ENCODE measurements at places on chromosomes 5 and 9. TPM values are rescaled to one million over a fixed set of nuclear protein-coding genes. Genes with fewer than 3 reads are reported as not detected.

- no peak for DNase-seq
- no peaks in the 10 kb centered on the region for H3K36me3 ChIP-seq
- no peaks in the 10 kb centered on the region for H3K27me3 ChIP-seq
- no peak overlapping the region for H3K27ac ChIP-seq
These were observed 35.5 kb downstream of the POU5F2 start for GRCh38 chr5:93705896-93706295.

DNA sequence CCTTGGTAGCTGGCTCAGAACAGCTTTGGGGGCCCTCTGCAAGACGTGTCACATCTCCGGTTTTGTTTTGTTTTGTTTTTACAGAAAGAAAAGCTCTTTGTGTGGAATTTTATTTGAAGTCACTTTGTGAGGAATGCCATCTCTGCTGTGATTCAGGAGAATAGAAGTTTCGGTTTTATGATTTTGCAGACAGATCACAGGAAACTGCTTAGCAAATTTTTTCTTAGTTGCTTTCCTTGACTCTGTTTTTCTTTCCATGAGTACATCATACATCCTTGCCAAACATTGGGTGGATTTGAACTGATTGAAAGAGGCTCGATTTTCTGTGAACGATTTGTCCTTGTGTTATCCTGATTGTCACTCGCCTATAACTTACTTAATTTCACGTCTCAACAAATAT lies 5.1 kb downstream of the SEMA5A start:
- H3K27ac ChIP-seq, result no peak overlapping the region
- H3K4me1 ChIP-seq, result peaks cover 6% of the 10 kb centered on the region
- H3K27me3 ChIP-seq, result peaks cover 17% of the 10 kb centered on the region
- no peak for DNase-seq
- no peak overlapping the region for H3K4me3 ChIP-seq

- H3K4me1 ChIP-seq, result no peaks in the 10 kb centered on the region
- H3K4me3 ChIP-seq, result no peak overlapping the region
- no peak for DNase-seq
- no peak overlapping the region for H3K27ac ChIP-seq
- H3K36me3 ChIP-seq, result no peaks in the 10 kb centered on the region
These were observed 61.8 kb upstream of the CPLX2 start for GRCh38 chr5:175809531-175810121.

GRCh38 chr9:117184173-117184572 lies 230.7 kb downstream of the ASTN2 start:
- H3K36me3 ChIP-seq, result no peaks in the 10 kb centered on the region
- H3K27ac ChIP-seq, result no peak overlapping the region
- no peak overlapping the region for H3K4me3 ChIP-seq
- DNase-seq, result no peak
- H3K27me3 ChIP-seq, result no peaks in the 10 kb centered on the region

SLC6A7 gene
- not detected for total RNA-seq

DNA sequence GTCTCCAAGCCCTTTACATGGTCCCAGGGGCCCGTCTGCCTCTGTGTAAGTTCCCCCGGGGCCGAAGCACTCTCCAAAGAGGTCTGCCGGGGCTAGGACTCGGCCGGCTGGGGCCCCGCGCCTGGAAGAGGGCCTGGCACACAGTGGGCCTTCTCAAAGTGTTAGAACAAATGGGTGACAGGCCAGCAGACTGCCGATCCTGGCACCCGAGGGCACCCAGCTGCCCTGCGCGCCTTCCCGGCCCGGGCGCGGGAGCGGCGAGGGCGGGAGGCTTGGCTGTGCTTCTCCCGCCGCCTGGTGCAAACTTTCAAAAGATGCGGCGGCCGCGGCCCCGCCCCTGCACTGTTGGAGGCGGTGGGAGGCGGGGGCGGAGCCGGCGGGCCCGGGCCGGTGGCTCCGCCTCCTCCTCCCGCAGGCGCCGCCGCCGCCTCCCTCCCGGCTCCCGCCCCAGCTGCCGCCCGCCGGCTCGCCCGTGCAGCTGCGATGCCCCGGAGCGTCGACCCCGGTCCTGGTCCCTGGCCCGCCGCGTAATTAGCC lies at the start of gene NEURL1B:
TSS of gene NEURL1B (plus strand) at position 442 of the 537 bp plus-strand sequence. CDS start 144 bp downstream, outside the sequence.
- H3K27ac ChIP-seq, result peak within 1 kb of the TSS; percentile 89
- H3K27me3 ChIP-seq, result peaks cover 21% of the 10 kb centered on the region
- peaks cover 36% of the 10 kb centered on the region for H3K4me1 ChIP-seq
- H3K36me3 ChIP-seq, result peaks cover 9% of the 10 kb centered on the region
- peak within 1 kb of the TSS; percentile 85 for H3K4me3 ChIP-seq

ATG12 gene
- total RNA-seq, result 35.7 TPM

- H3K36me3 ChIP-seq, result no peaks in the 10 kb centered on the region
- no peak overlapping the region for H3K27ac ChIP-seq
- no peak overlapping the region for H3K4me3 ChIP-seq
- DNase-seq, result no peak
These were observed 98.2 kb downstream of the CEMIP2 start for GRCh38 chr9:71670121-71670520.

AGXT2 gene
- not detected for total RNA-seq

GRCh38 chr5:151123897-151124751 lies 33.5 kb downstream of the ANXA6 start:
- H3K36me3 ChIP-seq, result peaks cover 88% of the 10 kb centered on the region
- no peaks in the 10 kb centered on the region for H3K27me3 ChIP-seq
- peaks cover 26% of the 10 kb centered on the region for H3K4me1 ChIP-seq
- H3K27ac ChIP-seq, result no peak overlapping the region

CTNND2 gene
- total RNA-seq, result 6.0 TPM

GRCh38 chr5:58505502-58505901 lies 14.3 kb downstream of the GAPT start:
- no peak for DNase-seq
- H3K27me3 ChIP-seq, result no peaks in the 10 kb centered on the region
- no peak overlapping the region for H3K27ac ChIP-seq
- H3K4me3 ChIP-seq, result no peak overlapping the region
- H3K4me1 ChIP-seq, result peaks cover 13% of the 10 kb centered on the region

CBY3 gene
- total RNA-seq, result not detected

DNA sequence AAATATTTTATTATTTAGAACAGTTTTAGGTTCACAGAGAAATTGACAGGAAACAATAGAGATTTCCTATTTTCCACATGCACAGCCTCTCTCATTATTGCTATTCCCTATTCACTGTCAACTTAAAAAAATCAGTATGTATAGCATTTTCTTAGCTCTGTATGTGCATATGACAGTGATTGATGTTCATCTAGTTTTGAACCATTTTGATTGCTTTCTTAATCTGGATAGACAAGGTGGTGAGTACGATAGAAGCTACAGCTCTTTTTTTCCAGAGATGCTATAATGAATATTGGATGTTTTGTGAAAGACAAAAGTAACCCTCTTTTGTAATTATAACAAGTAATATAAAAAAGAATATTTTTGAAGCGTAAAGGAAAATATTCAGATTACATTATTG lies 201.2 kb upstream of the ARRDC3 start:
- H3K27me3 ChIP-seq, result no peaks in the 10 kb centered on the region
- no peak overlapping the region for H3K27ac ChIP-seq
- DNase-seq, result no peak
- no peaks in the 10 kb centered on the region for H3K36me3 ChIP-seq
- H3K4me3 ChIP-seq, result no peak overlapping the region
- no peaks in the 10 kb centered on the region for H3K4me1 ChIP-seq

DNA sequence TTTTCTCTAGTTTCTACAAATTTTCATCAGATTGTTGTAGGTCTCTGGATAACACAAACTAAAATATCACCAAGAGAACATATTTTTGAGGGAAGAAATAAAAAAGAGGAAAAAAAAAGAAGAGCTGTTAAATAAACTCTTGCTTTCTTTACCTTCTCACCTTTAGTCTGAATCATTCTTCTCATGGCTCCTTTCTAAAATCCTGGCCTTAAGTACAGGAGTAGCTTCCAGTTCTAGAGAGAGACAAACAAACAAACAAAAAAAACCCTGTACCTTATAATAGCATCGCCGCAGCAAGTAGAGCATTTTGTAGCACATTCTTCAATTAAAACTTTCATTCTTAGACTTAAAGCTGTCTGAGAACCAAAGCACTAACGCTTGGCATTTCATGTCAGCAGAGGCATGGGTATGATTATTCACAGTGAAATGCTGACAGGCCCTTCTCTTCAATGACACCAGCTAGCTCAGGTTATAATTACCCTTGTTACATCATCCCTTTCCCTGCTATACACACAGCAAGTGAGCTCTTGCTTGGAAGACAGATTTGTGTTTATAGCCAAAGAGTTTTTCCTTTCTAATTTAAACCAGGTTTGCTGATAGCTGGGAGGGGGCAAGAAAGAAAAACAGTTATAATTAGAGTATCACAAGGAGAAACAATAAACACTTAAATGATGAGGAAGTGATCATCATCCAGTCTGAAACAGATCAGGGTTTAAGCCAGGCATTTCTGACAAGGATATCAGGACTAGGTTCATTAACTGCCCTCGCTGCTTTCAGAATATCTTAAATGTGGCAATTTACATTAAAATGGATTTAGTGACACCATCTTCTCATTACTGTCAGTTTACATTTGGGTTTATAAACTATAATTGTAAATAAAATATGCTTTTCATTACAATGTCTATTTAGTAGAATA lies 510.9 kb upstream of the ZNF608 start:
- H3K27ac ChIP-seq, result no peak overlapping the region
- no peaks in the 10 kb centered on the region for H3K4me1 ChIP-seq
- H3K36me3 ChIP-seq, result no peaks in the 10 kb centered on the region
- no peak overlapping the region for H3K4me3 ChIP-seq
- no peak for DNase-seq
- H3K27me3 ChIP-seq, result no peaks in the 10 kb centered on the region

- H3K27me3 ChIP-seq, result no peaks in the 10 kb centered on the region
- H3K36me3 ChIP-seq, result no peaks in the 10 kb centered on the region
- H3K4me3 ChIP-seq, result no peak overlapping the region
These were observed 557.3 kb downstream of the RAB3C start for GRCh38 chr5:59140133-59140532.

DNA sequence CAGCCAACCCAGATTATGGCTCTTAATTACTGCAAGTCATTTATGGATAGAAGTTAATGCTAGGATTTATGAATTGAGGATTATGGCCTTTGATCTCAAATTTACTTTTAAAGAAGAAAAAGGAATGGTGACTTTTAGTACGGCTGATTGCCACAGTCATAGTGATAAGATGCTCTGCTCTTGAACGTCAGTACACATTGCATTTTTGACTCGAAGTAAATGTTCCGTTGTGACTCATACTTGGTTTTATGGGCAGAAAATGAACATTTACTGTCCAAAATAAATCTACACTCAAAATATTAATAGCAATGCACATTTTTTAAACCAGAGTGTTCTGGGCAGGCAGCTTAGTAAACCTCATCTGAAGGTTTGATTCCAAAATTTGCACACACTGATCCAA lies 830 bp downstream of the ADAMTSL1 start:
- no peak for DNase-seq
- H3K36me3 ChIP-seq, result no peaks in the 10 kb centered on the region
- H3K4me1 ChIP-seq, result peaks cover 8% of the 10 kb centered on the region

DNA sequence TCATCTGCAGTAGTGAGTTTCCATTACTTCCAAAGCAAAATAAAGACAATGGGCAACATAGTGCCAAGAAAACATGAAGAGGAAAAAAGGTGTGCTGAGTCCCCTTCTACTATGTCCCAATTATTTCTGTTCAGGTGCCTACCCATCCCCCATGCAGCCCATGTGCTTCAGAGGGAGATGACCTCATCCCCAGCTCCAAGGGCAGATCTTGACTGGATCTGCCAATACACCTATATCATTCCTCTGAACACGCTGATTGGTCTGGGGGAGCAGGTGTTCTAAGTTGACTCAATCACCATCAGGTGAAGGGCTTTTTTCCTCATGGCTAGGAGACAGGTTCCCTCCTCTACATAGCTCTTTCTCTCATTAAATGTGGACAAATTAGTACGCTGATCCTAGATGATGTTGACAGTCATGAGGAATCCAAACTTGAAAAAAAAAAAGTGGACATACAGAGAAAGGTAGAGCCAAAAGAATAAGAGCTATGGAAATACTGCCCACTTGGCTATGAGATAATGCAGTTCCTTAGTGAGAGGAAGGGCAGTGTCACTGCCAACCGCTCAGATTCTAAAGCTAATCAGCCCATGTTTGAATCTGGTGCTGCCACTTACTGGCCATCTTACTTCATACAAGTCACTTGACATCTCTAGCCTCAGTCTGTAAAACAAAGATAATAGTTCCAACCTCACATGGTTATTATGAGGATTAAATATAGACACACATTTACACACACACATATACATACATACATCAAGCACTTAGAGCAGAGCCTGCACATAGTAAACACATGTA lies 23.1 kb downstream of the PRELID2 start:
- no peaks in the 10 kb centered on the region for H3K4me1 ChIP-seq
- H3K4me3 ChIP-seq, result no peak overlapping the region
- no peaks in the 10 kb centered on the region for H3K27me3 ChIP-seq
- H3K27ac ChIP-seq, result no peak overlapping the region
- no peak for DNase-seq

- no peaks in the 10 kb centered on the region for H3K36me3 ChIP-seq
- H3K4me1 ChIP-seq, result peaks cover 4% of the 10 kb centered on the region
- H3K27ac ChIP-seq, result no peak overlapping the region
- no peak overlapping the region for H3K4me3 ChIP-seq
These were observed 28.6 kb upstream of the CPEB4 start for GRCh38 chr5:173859408-173860159.

GRCh38 chr5:64690104-64690416 lies 243 bp upstream of the SHISAL2B start:
- peaks cover 8% of the 10 kb centered on the region for H3K4me1 ChIP-seq
- peak overlapping the region; percentile 26 for H3K4me3 ChIP-seq
- H3K36me3 ChIP-seq, result no peaks in the 10 kb centered on the region
- no peak for DNase-seq

CTSV gene
- total RNA-seq, result 0.32 TPM

SLC4A9 gene
- total RNA-seq, result 0.32 TPM

HK3 gene
- total RNA-seq, result 61.2 TPM

DNA sequence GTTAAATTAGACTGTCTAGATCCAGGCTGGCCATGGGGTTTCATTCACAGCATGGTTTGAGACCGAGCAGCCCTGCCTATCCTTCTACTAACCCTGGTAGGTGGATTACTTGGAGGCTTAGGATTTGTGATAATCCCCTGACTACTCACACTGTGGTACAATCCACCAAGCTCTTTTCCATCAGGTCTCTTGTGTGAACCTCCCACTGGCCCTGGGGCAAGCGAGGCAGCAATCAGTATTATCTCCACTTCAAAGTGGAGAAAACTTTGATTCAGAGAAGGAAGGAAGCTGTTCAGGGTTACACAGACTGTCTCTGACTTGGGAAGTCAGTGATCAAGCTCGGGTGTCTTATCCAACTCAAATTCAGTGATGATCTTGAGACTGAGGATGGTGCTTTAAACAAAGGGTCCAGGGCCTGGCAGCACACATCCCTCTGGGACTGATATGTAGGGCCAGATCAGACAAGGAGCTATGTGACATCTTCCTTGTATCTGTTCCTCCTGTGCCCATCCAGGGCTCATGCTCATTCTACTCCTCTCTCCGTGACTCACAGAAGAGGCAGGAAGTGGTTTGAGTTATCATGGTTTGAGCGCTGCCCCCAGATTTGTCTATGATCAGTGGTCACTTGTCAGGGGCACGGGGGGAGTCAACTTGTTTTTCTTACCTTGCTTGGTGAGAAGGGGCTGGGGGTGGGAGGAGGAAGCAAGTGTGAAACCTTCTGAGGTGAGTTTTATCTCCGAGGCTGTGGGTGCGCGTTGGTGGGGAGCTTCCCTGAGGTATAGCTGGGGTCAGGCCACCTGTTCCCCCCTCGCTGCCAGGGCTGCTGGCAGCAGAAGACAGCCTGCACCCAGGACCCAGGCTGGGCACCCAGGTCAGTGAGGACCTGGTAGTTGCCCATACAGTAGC lies 48.6 kb downstream of the RGS3 start:
- no peak for DNase-seq
- no peaks in the 10 kb centered on the region for H3K27me3 ChIP-seq
- H3K4me3 ChIP-seq, result no peak overlapping the region
- peaks cover 22% of the 10 kb centered on the region for H3K36me3 ChIP-seq

PCDHB14 gene
- 2.1 TPM for total RNA-seq

GRCh38 chr5:95858023-95858461 lies 35.5 kb upstream of the GLRX start:
- no peaks in the 10 kb centered on the region for H3K36me3 ChIP-seq
- no peak overlapping the region for H3K4me3 ChIP-seq
- H3K27me3 ChIP-seq, result no peaks in the 10 kb centered on the region

Data from lower lobe of right lung (tissue), 2 donors.